ENCODE measurements at places on chromosomes 2 and 18.

DNA sequence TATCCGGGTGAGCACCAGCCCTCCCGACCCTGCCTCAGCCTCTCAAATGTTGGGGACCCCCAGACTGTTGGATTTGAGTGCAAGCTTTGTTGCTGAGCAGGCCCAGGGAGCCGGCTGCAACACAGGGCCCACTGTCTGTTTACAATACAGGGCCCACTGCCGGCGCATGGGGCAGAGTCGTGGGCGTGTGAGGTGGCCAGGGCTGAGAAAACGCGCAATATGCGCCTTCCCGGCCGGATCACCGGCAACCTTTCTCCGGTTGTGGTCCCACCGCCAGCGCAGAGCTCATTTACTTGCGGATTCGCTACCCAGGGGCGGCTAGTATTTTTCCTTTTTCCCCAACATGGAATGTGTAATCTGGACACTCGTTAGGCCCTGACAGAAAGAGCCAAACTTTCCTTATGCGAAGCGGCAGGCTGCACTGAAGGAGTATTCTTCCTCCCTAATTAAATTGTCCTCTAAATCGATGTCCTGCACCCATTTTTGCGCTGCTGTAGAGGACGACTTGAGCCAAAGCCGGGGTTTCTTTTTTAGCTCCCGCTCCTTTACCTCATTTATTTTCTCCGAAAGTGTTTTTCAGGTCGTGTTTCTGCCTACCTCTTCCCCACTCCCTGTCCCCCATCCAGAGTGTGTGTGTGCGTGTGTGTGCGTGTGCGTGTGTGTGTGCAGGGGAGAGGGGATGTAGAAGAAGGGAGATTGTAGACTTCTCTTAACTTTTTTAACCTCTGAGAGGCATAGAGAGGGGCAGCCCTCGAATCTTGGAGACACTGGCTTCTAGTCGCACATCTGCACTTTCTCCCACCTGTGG, 2.7 kb downstream of the OTX1 start:
- H3K36me3 ChIP-seq: peaks cover 1% of the 10 kb centered on the region
- DNase-seq: peak; percentile 20
- peaks cover 86% of the 10 kb centered on the region for H3K4me1 ChIP-seq
- peak overlapping the region; percentile 71 for H3K4me3 ChIP-seq

DNA sequence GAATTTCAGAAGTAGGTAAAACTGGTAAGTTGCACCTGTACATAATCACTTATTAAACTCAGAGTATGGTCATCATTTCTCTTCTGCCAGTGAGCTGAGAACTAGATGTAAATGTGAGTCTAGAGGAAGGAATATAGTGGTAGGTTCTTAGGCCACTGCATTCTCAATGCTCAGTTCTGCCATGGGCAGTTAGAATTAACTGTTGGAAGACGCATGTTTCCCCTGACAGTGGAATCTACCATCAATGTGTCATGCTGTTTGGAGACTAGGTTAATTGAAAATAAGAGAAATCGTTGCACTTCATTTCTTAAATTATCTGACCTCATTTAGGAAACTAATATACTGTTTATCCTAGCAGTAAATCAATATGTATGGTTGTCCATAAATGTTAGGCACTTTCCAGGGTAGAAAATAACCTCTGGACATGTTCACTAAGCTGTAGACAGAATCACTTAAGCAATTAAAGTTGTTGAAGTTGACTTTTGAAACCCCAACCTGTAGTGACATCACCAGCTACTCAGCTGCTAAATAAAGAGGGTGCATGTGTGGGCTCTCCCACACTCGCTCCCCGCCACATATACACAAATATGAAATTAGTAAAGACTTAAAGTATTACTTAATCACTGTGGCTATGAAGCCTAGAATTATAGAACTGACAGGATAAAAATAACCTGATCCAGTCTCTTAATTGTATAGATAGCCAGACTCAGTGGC, 91.5 kb upstream of the NOSTRIN start:
- H3K27ac ChIP-seq: no peak overlapping the region
- DNase-seq: no peak
- no peak overlapping the region for H3K4me3 ChIP-seq
- peaks cover 20% of the 10 kb centered on the region for H3K4me1 ChIP-seq

DNA sequence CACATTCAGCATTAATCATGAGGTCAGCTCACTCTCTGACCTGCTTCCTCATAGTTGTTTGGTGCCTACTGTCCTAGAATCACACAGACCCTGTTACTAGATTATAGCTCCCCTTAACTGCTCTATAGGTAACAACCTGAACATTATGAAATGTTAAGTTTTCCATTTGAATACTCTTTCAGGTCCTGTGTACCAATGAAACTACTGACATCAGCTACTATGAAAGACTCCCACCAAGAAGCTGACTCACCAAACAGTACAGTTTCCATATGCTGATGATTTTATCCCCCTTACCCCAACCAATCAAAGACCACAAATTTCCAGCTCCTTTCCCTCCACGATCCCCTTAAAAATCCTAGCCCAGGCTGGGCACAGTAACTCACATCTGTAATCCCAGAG, 56.3 kb downstream of the SRBD1 start:
- no peaks in the 10 kb centered on the region for H3K27me3 ChIP-seq
- DNase-seq: no peak
- H3K36me3 ChIP-seq: peaks cover 64% of the 10 kb centered on the region
- no peak overlapping the region for H3K27ac ChIP-seq

DNA sequence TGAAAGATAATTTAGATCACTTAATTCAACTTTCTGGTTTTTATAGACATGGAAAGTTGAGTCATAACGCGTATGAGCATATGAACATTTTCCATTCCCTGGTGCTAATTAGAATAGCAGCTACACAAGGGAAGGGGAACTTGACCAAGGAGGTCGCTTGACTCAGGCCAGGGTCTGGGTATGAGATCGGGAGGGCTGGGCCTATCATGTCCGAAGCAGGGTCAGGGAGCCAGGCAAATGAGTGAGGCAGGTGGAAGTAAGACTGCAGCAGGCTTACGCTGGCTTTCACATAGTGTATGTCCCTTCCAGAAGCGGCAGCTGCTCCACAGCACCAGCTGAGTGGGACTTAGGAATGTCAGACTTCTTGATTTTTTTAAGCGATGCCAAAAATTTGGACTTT, 14.7 kb downstream of the RALB start:
- H3K27ac ChIP-seq: peak overlapping the region; percentile 42
- no peak for DNase-seq
- no peak overlapping the region for H3K4me3 ChIP-seq
- peaks cover 13% of the 10 kb centered on the region for H3K36me3 ChIP-seq
- H3K27me3 ChIP-seq: no peaks in the 10 kb centered on the region
- peaks cover 71% of the 10 kb centered on the region for H3K4me1 ChIP-seq

- H3K27me3 ChIP-seq: no peaks in the 10 kb centered on the region
- no peaks in the 10 kb centered on the region for H3K36me3 ChIP-seq
- peaks cover 43% of the 10 kb centered on the region for H3K4me1 ChIP-seq
- no peak overlapping the region for H3K27ac ChIP-seq
- DNase-seq: no peak
These were observed 6.6 kb downstream of the HPCAL1 start for GRCh38 chr2:10309286-10309685.
